ENCODE measurements at places on chromosomes 7 and 10. TPM values are rescaled to one million over a fixed set of nuclear protein-coding genes. Genes with fewer than 3 reads are reported as not detected.

- no peak for DNase-seq
These were observed 31.1 kb upstream of the HIBADH start for GRCh38 chr7:27693794-27694193.

DNA sequence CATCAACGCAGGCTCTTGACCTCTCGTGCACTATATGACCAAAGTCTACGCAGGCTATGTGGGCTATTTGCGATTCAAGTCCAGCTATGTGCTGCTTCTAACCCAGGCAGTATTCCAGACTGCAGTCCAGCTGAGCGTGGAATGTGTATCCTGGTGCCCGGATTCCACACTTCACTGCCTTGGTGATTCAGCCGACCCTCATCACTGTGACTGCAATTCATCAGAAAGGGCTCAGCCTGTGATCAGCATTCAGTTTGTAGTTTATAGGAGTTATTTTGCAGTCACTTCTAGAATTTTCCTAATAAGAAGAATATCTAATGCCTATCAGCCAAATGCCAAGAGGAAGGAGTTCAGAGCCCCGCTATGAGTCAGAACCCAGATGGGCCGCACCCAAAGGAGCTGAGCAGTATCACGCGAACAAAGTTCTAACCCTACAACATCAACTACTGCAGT lies 119.8 kb upstream of the LANCL2 start:
- no peak for DNase-seq

GRCh38 chr10:110408203-110408871 lies 89.4 kb upstream of the DUSP5 start:
- no peak for DNase-seq

DNA sequence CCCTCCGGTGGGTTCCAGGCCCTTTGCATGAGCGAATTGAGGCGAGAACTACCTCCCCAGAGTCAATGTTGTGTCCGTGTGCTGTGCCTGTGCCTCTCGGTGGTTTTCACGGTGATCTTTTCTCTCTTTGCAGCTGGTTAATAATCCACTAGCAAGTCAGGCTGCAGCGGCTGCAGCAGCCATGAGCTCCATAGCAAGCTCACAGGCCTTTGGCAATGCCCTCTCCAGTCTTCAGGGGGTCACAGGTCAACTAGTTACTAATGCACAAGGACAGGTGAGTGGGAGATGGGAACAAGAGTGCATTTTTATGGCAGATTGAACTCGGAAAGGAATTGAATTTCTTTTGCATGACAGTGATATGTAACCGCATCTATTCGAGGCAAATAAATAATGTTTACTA lies 159.7 kb upstream of the YAE1 start:
- peak; percentile 76 for DNase-seq

The DGKI gene
- 2.5 TPM for polyA plus RNA-seq

The PITX3 gene
- 0.39 TPM for polyA plus RNA-seq

DNA sequence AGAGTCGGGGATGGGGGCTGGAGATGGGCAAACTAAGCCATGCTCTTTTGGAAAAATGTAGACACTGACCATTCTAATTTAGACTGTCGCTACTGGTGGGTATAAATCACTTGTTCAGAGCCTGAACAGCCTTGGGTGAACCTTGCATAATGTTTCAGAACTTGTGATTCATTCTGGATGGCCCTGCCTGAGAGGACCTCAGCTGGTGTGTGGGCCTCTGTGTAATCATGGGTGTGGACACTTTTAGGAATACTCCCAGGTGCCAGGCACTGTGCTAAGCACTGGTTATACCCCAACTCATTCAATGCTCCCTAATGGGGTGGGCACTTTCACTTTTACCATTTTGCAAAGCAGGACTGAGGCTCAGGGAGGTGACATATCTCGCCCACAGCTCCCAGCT lies 26.8 kb upstream of the TM9SF3 start:
- DNase-seq: no peak

The RPEL1 gene
- not detected for polyA plus RNA-seq

GRCh38 chr7:116984917-116985316 lies 31.6 kb downstream of the ST7 start:
- no peak for DNase-seq

The NPC1L1 gene
- polyA plus RNA-seq: 2.4 TPM

DNA sequence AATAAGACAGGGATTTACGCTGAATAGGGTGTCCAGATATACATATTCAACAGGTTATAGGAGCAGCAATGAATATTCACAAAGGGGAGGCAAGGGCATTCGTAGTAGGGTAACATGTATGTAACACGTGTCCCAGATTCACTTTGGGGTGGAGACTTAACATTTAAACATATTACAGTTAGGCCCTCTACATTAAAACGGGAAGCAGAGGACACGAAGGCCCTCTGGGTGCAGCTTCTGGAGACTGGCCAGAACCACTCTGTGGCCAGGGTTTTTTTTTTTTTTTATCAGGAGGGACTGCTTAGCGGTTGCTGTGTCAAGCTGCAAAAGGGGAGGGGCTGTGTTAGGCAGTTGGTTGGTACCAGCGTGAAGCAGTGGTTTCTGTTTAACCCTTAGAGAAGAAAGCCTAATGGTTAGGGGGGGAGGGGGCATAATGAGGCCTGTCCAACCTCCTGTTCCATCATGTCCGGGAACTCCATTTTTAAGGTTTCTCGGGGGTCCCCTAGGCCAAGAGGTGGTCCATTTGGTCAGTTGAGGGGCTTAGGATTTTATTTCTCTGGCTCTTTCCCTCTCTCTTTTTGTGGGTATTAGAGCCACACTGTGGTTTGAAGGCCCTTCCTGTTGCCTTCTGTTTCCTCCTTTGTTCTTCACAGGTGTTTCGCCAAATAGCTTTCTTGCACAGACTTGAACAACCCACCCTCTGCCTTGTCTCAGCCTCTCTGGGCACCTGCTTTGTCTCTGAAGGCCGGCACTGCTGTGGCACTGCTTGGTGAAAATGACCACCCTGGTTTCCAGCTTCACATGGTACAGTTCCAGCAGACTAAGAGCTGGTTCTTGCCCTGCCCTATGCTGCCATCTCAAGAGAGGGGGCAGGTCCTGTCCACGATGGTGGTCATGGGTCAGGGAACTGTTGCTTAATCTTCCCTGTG lies 26.4 kb downstream of the PRF1 start:
- no peak for DNase-seq

DNA sequence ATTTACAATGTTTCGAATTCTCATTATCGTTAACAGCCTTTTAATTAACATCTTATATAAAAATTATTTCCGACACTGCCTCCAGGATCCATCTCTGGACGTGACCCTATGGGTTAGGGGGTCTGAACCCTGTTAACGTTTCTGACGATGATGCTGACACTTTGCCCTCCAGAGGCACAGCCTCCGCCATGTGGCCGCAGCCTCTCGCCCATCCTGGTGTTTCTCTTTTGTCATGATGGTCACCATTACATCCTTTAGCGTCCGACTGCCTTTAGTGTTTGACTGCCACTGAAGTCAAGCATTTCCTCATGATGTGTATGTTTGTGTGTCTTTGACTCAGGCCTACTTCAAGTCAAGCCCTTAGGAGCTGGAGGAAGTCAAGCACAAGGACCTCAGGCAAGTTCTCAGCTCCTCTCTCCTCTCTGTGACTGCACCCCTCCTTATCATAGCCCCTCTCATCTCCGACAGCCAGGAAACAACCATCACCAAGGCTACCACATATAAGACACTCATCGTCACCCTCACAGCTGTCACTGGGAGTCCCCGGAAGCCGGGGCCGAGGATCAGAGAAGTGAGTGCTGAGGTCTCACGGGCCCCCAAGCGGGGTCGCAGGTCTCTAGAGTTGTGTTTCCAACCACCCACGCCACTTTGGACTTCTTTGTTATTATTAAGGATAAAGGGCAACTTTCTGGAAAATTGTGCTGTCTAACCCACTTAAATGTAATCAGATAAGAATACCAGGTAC lies 96.1 kb upstream of the PPP2R2D start:
- DNase-seq: peak; percentile 7

GRCh38 chr10:13699216-13699615 lies 112.5 kb downstream of the PRPF18 start:
- no peak for DNase-seq

The BTRC gene
- polyA plus RNA-seq: 6.7 TPM

The LRRTM3 gene
- not detected for polyA plus RNA-seq

The CHAT gene
- polyA plus RNA-seq: not detected

The GFRA1 gene
- 3.0 TPM for polyA plus RNA-seq

The CELF2 gene
- 1.7 TPM for polyA plus RNA-seq

The SPOCK2 gene
- polyA plus RNA-seq: 103 TPM

- DNase-seq: no peak
These were observed 5.2 kb downstream of the CLIP2 start for GRCh38 chr7:74294191-74294998.

DNA sequence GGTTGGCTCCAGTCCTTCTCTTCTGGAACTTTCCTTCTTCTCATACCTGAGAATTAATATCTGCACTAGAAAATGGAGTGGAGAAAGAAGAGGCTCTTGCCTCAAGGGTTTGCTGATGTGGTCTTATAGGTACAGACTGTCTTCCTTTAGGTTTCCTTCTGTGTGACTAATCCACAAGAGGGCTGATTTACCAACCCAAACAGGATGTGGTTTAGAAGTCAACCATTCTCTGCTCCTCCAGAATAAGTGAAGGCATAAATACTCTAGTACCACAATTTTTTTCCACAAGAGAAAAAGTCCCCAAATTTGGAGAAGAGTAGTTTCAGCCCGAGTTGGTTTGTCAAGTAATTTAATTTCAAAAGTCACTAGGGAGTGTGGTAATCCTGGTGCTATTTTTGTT lies 85.8 kb downstream of the NRP1 start:
- DNase-seq: no peak

GRCh38 chr7:115722302-115722977 lies 308.1 kb downstream of the TFEC start:
- DNase-seq: no peak

The CALD1 gene
- polyA plus RNA-seq: 72.7 TPM

The RTKN2 gene
- 0.24 TPM for polyA plus RNA-seq

The CRYGN gene
- polyA plus RNA-seq: not detected

DNA sequence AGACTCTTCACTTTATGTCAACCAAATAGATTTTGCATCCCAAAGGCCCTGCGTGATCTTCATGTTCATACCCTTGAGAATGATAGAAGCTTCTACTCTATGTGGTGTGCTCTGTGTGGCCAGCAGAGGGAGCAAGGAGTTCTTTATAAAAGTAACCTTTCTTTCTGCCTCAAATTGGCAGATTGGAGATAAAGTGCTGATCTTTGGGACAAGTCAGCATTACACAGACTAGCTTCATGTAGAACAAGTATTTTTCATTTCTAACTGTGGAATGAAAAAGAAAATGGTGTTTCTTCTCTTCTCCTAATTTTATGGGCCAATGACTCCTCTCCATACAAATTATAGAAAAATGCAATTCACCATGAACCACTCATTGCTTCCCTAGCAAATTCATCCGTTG lies 1214.1 kb downstream of the SORCS1 start:
- no peak for DNase-seq

The PIP4K2A gene
- polyA plus RNA-seq: 12.2 TPM

The KCND2 gene
- not detected for polyA plus RNA-seq

- peak; percentile 31 for DNase-seq
These were observed 858.5 kb downstream of the KCNMA1 start for GRCh38 chr10:76778914-76779795.

GRCh38 chr7:92691578-92691977 lies 101.4 kb upstream of the FAM133B start:
- no peak for DNase-seq

- DNase-seq: peak; percentile 26
These were observed 75.7 kb downstream of the LYZL2 start for GRCh38 chr10:30553626-30554439.

DNA sequence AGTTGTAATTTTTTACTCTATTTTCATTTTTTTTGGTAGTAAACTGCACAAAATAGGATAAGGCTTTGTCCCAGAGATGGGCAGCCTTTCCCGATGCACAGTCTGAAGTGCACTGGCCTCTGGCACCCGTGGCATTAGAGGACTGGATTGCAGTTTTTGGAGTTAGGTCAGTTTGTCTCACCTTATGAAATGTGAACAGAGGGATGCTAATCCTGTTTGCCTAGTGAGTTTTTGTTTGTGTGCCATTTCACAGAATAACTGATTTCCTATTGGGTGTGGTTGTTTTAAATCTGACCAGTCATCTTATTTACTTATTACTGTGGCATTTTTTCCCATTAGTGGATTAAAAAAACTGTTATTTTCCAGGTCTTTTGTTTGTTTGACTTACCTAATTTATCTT lies 109.5 kb upstream of the GATA3 start:
- DNase-seq: no peak

The TEX36 gene
- polyA plus RNA-seq: not detected

Measured in kidney (tissue), 22 donors.